ENCODE measurements at places on chromosomes 6 and 20. TPM values are rescaled to one million over a fixed set of nuclear protein-coding genes. Genes with fewer than 3 reads are reported as not detected.

GRCh38 chr6:42984924-42985475 is 630 bp downstream of the PPP2R5D start:
- peak; percentile 40 for DNase-seq

GRCh38 chr6:20350215-20350614 is 51.5 kb upstream of the E2F3 start:
- no peak for DNase-seq

Gene ZNF165
- polyA plus RNA-seq: 23.2 TPM

Gene HLA-F
- 51.1 TPM for polyA plus RNA-seq

DNA sequence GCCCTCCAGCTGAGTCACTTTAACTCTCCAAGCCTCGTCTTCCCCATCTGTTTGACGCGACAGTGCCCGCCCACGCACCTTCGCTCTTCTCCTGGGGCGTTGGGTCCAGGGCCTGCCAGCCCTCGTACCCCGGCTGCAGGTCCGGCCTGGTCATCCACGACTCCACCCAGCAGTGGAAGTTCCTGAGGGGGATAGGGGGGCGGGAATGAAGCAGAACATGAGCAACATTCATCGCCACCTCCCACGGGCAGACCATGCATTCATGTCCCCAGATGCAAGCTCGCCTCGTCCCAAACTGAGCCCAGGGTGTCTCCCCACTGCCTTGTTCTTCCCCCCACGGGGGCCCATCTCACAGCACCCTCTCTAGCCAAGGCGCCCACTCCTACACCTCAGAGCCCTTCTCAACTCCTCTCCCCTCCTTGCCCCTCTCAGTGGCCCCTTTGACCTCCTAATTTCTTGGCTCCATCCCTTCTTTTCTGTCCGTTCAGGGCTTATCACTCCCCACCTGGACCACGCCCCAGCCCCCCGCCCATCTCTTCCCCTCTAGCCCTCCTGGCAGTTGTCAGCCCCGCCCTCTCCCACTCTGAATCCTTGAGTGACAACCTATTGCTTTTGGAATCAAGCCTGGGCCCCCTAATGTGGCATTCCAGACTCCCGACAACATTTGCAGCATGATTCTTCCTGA is 23.7 kb downstream of the TGM2 start:
- no peak for DNase-seq

DNA sequence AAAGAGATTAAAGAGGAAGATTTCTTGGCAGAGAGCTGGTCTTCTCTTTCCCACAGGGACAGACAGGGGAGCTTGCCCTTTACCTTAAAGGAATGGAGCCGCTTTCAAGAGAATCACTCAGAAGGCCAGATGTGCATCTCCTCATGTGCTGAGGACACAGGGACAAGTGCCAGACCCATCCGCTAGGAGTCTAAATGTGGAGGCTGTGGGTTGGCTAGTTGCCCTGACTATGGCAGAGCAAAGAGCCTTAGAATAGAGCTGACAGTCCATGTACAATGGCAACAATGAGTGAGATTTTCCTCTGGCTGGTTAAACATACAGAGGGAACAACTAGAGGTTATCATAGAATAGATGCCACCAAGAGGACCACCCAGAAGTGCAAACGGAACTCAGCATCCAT is 7.3 kb upstream of the DOK5 start:
- DNase-seq: no peak

Gene TRDN
- 2.8 TPM for polyA plus RNA-seq

GRCh38 chr20:38158701-38159351 is 6.2 kb downstream of the TGM2 start:
- no peak for DNase-seq

Gene CLVS2
- polyA plus RNA-seq: 0.24 TPM

- no peak for DNase-seq
Observed at GRCh38 chr20:25369971-25370370, 20.7 kb downstream of the ABHD12 start.

- DNase-seq: no peak
Observed at GRCh38 chr6:128380891-128381290, 139.5 kb downstream of the PTPRK start.

DNA sequence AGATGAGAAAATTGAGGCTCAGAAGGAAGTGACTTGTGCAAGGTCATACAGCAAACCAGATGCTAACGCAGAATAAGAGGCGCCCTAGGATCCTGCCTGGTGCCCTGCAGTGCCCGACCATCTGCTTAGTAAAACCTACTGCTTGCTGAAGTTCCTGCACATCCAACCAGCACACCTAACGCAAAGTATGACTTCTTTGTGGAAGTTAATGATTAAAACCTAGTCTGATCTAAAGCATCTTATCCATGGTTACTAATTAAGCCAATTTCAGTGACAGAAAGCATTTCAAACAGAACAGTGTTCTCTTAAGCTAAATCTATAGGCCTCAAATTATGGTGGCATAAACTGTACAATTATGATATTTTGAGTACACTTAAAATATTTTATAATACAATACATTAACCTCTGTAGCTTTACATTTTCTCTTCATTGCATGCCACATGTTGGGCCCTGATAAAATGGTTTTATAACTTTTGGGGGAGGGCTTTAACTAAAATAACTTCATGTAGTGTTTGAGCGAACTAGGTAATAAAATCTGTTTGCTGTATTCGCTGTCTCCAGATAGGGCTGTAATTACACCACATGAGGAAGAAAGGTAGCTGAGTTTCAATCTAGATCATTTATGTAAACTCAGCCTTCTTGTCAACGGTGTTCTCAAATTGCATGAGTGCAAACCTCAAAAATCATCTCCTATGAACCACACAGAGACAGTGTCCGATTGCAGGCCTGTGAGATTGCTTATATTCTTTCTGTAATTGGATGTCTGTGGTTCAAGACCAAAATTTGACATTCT is 37.5 kb upstream of the BEND3 start:
- no peak for DNase-seq

DNA sequence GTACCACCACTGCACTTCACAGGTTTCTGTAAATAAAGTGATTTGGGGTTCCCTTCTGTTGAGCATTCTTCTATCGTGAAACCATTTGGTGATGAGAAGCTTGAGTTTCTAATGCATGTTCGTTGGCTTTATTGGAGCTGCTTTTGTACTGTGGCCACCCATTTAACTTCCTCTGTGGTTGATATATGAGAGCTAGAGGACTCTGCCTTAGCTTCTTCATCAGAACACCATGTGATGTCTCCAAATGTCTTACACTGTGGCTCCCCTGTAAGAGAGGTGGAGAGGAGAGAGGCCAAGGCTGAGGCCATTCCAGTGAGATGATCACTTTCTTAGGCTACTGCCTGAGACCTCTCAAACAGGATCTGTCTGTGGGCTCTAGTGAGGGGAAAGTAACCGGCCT is 114.5 kb downstream of the SLC16A10 start:
- no peak for DNase-seq

Gene SPATS1
- polyA plus RNA-seq: 51.7 TPM

DNA sequence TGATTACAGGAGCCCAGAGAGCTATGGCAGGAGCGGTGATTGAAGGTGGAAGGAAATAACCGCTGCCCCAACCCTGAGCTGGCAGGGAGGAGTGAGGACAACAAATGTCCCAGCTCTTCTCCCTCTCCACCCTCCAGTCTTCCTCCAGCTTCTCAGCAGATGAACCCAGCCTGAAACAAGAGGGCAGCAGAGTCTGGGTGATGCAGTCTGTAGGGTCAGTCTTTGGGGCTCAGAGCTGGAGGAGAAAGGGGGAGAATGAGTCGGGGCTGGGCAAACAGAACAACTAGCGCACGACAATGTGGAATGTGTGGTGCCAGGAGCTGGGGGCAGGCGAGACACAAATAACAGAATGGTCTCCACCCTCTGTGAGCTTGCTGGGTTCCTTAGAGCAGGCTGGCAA is 4.5 kb upstream of the GUCA1A start:
- DNase-seq: no peak

Gene ZC3H12D
- 0.61 TPM for polyA plus RNA-seq

DNA sequence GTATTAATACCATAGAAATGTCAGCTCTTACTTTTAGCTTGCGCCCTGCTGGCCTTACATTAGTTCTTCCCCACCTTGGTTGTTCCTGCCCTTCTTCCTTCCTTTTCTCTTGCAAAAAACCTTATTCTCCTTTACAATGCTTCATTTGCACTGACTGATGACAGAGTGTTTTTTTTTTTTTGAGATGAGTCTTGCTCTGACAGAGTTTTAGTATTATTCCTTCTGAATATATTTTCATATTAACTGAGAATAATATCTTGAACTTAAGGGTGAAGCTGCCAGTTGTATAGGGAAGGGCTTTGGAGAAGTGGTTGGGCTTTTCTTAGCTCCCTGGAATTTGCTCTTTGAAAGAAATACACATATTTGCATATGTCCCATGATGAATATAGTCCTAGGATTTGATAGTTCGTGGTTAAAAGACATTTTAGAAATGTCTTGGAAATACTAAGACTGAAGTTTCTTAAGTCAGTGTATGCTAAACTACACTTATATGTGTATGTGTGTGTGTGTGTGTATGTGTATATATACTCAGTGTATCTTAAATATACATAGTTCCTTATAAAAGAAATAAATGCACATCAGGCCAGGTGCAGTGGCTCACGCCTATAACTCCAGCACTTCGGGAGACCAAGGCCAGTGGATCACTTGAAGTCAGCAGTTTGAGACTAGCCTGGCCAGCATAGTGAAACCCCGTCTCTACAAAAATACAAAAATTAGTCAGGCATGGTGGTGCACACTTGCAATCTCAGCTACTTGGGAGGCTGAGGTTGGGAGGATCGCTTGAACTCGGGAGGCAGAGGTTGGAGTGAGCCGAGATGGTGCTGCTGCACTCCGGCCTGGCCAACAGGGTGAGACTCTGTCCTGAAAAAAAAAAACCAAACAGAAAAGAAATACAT is 216.1 kb upstream of the MYLIP start:
- no peak for DNase-seq

Gene STMN3
- 15.1 TPM for polyA plus RNA-seq

- DNase-seq: no peak
Observed at GRCh38 chr20:3135507-3136070, 24.1 kb downstream of the FASTKD5 start.

Gene CST7
- 4.1 TPM for polyA plus RNA-seq

Gene ORC3
- 40.5 TPM for polyA plus RNA-seq

Gene RPRD1B
- 30.4 TPM for polyA plus RNA-seq

Data from testis (tissue), 5 donors.